IMR-90 (cell line): ENCODE measurements at places on chromosomes 3 and 15. TPM values are rescaled to one million over a fixed set of nuclear protein-coding genes. Genes with fewer than 3 reads are reported as not detected.

- H3K36me3 ChIP-seq = no peaks in the 10 kb centered on the region
- H3K27ac ChIP-seq = no peak within 1 kb of the TSS
- H3K4me1 ChIP-seq = no peaks in the 10 kb centered on the region
Measured at GRCh38 chr3:8644748-8645390, at the start of gene SSUH2. Gene SSUH2, minus strand, starts transcription at chr3:8644798. Its CDS starts 40 bp downstream, at chr3:8644758.

Gene CPA3
- polyA plus RNA-seq = 0.07 and 0.09 TPM in 2 replicates

Gene TMEM42
- polyA plus RNA-seq = 23.7 and 24.7 TPM in 2 replicates

DNA sequence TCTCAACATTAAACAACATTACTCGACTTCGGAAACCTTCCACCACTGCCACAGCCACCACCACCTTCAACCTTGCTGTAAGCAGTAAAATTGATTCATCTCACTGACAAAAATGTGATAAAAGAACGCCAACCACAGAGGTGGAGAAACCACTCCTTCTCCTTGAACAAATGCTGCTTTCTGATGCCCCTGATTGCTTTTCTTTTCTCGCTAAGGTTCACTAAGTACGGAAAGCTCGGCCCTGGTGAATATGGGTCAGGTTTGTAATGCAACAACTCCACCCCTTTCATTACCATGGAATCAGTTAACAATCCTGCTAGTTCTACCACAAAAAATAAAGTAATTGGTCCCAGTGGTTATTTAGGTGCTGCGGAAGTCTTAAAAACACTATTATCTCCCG, 44.9 kb downstream of the MEIS2 start:
- no peak for DNase-seq
- H3K4me1 ChIP-seq = peaks cover 11% of the 10 kb centered on the region
- H3K27ac ChIP-seq = no peak overlapping the region
- no peak overlapping the region for H3K4me3 ChIP-seq
